ENCODE measurements at places on chromosomes 12 and 14.

- no peak for DNase-seq
These were observed 896.4 kb downstream of the BCL11B start for GRCh38 chr14:98375566-98375965.

DNA sequence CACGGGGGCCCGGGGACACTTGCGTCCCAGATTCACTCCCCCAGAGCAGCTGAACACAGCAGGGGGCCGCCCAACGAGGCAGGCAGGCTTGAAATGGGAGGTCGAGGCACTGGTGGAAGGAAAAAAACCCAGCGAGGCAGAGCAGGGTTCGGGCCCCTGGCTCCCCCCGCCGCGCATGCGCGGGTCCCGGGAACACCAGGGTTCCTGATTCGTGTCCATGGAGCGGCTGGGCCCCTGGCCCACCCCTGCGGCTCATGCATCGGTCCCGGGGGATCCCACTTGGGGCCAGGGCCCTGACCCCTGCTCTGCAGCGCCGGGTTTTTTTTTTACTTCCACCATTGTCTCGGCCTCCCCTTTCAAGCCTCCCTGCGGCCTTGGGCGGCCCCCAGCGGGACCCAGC, 321.5 kb downstream of the ALG10 start:
- no peak for DNase-seq

GRCh38 chr12:104599272-104600035, 142.7 kb downstream of the CHST11 start:
- no peak for DNase-seq

DNA sequence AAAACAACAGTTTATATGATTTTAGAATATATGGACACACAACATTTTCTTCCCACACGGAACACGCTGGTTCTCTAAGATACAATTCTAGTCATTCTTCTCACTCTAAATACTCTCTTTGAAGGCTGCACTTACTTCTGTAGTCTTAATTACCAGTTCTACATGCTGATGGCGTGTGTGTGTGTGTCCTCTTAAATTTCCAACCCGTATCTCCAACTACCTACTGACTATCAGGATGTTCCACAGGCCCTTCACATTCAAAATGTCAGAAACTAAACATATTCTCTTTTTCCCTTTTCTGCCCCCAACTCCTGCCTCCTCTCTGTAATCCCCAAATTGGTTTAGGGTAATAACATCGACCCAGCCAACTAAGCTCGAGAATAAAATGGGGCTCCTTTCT, 75.2 kb downstream of the DUSP16 start:
- DNase-seq: no peak

DNA sequence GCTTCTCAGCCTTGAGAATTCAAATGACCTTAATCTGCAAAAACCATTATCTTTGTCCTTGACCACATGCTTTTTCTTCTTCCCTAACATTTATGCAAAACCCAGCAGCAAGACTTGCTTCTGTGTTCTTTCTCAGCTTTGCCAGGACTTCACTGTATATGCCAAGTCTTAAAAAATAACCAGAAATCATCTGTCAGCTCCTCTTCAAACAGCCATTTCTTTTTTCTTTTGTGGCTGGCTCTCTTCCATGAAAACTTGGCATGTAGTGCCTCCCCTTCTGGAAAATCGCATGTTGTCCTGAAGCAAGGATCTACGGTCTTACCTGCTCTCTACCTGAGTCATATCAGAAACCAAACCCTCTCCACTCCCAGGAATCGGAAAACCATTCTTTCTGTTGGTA, 364.9 kb downstream of the RPS29 start:
- DNase-seq: no peak

DNA sequence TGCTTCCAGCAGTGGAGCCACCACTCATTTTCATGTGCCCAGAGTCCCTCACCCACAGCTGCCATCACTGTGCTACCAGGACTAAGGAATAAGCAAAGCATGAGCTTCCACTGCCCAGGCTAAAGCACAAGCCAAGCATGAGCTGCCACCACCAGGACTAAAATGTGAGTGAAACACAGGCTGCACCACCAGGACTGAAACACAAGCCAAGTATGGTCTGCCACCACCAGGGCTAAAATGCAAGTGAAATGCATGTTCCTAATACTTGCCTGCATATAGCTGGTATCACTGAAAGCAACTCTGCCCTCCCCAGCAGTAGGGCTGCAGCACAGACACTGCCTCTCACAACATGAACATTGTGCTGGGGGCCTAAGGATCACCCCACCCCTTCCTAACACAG, 30.0 kb downstream of the CEP83 start:
- DNase-seq: no peak

GRCh38 chr12:84634526-84634925, 278.1 kb downstream of the SLC6A15 start:
- no peak for DNase-seq

DNA sequence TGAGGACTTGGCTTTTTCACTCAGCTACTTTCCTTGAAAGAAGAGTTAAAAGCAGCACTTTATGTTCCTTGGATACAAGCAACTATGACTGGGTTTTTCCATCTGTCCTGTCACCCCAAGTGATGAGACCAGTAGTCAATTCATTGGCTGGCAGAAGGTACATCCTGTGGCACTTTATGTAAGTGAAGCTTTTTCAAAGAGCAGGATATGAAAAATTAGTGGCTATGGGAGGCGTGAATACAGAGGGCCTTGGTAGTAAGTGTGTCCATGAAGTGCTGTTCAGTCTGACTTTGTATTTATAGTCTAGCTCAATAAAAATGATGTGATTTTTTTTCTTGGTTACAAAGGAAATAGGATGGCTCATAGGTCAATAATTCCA, 68.8 kb downstream of the DRAM1 start:
- DNase-seq: no peak

DNA sequence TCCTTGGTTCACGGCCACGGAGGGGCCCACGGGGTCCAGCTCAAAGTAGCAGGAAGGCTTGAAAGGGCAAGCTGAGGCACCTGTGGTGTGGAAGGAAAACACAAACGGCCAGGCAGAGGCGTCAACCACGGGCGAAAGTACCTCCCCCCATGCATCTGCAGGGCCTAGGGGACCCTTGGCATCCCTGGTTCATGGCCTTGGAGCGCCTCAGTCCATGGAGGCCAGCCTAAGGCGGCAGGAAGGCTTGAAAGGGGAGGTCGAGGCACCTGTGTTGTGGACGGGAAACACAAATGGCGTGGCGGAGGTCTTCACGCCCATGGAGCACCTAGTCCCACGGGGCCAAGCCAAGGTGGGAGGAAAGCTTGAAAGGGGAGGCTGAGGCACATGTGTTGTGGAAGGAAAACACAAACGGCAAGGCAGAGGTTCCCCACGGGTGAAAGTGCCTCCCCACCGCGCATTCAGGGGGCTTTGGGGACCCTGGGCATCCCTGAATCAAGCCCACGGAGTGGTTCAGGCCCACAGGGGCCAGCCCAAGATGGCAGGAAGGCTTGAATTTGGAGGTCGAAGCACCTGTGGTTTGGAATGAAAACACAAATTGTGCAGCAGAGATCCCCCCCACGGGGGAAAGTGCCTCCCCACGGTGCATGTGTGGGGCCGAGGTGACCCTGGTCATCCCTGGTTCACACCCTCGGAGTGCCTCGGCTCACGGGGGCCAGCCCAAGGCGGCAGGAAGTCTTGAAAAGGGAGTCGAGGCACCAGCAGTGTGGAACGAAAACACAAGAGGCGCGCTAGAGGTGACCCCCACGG, 380.8 kb downstream of the ALG10 start:
- peak; percentile 1 for DNase-seq

All from AG20443 (cell line).